ENCODE measurements at places on chromosomes 7 and 10. TPM values are rescaled to one million over a fixed set of nuclear protein-coding genes. Genes with fewer than 3 reads are reported as not detected.

GRCh38 chr7:112069879-112070321 is 136.3 kb downstream of the DOCK4 start:
- peak; percentile 46 for DNase-seq

DNA sequence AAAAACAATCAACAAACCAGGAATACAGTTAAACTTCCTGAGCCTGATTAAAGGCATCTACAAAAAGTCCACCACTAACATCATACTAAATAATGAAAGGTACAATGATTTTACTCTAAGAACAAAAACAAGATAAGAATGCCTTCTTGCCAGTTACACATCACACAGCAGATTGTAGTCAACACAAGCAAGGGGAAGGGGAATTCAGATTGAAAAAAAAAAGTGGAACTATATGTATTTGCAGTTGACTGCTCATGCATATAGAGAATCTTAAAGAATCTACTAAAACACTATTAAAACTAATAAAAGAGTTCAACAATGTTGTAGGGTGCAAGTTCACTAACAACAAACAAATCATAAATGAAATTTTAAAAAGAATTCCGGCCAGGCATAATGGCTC is 28.5 kb downstream of the ZNF33B start:
- no peak for DNase-seq

The PON1 gene
- not detected for polyA plus RNA-seq

DNA sequence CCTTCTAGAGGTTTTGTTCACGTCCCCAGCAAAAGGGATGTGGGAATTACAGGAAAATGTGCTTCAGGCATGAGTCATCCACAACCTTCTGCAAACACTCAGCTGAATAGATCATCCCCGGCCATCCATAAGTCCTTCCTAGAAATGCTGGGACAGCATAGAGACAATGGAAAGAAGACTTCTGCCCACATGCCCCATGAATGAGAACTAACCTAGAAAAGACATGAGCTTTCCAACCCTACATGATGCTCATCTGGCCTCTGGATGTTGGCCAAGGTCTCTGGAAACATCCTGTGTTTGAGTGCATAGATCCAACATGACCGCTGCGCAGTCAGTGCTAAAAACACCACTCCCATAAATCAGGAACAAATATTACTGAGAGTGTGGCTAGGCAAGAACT is 277.5 kb downstream of the PLXNA4 start:
- DNase-seq = peak; percentile 43

The SCIN gene
- 0.05 TPM for polyA plus RNA-seq

GRCh38 chr7:154576604-154577003 is 426.3 kb downstream of the PAXIP1 start:
- DNase-seq = no peak

The FGL2 gene
- polyA plus RNA-seq = 0.47 TPM

- no peak for DNase-seq
Observed at GRCh38 chr7:136530831-136531230, 337.6 kb upstream of the CHRM2 start.

GRCh38 chr10:84665883-84666463 is 337.6 kb downstream of the CCSER2 start:
- DNase-seq = no peak

The WNT16 gene
- 0.68 TPM for polyA plus RNA-seq

DNA sequence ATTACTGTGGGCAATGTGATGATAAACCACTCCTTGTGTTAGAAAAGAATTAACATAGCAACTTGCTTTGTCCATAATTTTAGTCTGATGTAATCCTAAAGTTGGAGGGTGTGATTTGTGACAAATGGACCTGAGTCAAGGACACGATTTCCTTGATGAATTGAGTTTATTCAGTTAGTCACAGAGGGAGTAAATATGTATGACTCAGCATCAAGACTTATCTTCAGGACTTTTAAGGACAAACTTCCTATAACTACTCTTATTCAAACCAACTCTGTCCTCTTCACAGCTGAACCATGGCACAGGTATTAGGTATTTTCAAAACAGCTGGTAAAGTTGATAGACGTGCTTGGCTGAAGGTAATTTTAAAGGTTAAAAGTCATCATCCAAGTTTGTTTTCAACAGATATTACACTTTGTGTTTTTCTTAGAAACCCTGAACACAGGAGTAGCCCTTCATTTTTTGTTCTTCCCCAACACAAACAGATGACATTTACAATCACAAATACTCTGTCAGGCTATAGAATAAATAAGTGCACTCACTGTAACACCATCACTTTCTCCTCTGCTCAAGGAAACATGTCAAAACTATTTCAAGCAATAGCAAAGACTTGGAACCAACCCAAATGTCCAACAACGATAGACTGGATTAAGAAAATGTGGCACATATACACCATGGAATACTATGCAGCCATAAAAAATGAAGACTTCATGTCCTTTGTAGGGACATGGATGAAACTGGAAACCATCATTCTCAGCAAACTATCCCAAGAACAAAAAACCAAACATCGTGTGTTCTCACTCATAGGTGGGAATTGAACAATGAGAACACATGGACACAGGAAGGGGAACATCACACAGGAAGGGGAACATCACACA is 54.5 kb downstream of the COA1 start:
- DNase-seq = peak; percentile 89

GRCh38 chr7:159119026-159119741 is 25.5 kb downstream of the VIPR2 start:
- DNase-seq = no peak

- DNase-seq = no peak
Observed at GRCh38 chr7:107051376-107051775, 6.9 kb downstream of the PRKAR2B start.

GRCh38 chr10:14254368-14254767 is 76.4 kb downstream of the FRMD4A start:
- DNase-seq = no peak

GRCh38 chr7:94856643-94857042 is 50.8 kb upstream of the PPP1R9A start:
- no peak for DNase-seq

GRCh38 chr10:63120554-63120953 is 12.6 kb upstream of the NRBF2 start:
- peak; percentile 90 for DNase-seq

DNA sequence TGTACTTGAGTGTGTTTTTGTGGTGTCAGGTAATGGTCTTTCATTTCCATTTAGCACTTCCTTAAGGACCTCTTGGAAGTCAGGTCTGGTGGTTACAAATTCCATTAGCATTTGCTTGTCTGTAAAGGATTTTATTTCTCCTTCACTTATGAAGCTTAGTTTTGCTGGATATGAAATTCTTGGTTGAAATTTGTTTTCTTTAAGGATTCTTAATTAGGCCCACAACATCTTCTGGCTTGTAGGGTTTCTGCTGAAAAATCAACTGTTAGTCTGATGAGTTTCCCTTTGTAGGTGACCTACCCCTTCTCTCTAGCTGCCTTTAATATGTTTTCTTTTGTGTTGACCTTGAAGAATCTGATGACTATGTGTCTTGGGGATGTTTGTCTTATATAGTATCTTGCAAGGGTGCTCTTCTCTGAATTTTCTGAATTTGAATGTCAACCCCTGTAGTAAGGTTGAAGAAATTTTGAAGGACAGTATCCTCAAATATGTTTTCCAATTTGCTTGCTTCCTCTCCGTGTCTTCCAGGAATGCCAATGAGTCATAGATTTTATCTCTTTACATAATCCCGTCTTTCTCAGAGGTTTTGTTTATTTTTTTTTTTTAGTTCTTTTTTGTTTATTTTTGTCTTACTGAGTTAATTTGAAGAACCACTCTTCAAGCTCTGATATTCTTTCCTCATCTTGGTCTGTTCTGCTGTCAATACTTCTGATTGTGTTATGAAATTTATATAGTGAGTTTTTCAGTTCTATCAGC is 70.2 kb downstream of the SLC39A12 start:
- no peak for DNase-seq

DNA sequence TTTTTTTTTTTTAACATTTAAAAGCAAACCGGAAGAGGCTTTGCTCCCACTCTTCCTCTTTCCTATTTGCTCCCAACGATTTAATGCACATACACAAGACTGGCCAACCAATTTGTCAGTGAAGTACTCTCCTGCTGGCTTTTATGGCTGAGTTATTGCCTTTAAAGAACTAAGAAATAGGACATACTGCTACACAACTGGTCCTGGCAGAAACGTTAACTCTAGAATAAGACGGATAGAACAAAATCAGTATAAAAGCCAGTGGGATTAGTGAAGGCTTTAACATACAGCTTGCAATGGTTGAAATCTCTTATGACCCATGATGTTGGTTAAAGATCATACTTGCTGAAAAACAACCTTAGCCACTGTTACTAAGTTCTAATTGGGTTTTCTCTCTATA is 47.2 kb downstream of the PDE1C start:
- DNase-seq = no peak

- no peak for DNase-seq
Observed at GRCh38 chr10:115977855-115978254, 295.2 kb downstream of the GFRA1 start.

DNA sequence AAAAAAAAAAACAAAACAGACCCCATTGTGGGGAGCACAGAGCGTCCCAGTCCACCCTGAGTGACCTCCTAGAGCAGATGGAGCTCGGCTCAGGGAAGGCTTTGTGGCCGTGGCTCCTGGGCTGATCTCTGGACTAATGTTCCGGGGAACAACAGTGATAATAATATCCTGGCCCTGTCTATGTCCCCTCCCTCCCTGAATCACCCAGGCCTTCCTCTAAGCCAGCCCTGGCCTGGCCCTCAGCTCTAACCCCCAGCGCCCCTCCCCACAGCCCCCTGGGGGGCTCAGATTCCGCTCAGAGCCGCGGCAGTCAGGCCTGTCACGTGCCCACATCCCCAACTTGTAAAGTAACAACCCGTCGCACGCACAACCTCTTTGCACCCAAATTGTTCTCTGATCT is 48.3 kb downstream of the MICALL2 start:
- no peak for DNase-seq

GRCh38 chr7:6419310-6419773 is 28.4 kb downstream of the DAGLB start:
- no peak for DNase-seq

The LIPJ gene
- polyA plus RNA-seq = not detected

The TFEC gene
- 0.02 TPM for polyA plus RNA-seq

GRCh38 chr10:15035385-15036301 is 8.1 kb upstream of the OLAH start:
- peak; percentile 89 for DNase-seq

DNA sequence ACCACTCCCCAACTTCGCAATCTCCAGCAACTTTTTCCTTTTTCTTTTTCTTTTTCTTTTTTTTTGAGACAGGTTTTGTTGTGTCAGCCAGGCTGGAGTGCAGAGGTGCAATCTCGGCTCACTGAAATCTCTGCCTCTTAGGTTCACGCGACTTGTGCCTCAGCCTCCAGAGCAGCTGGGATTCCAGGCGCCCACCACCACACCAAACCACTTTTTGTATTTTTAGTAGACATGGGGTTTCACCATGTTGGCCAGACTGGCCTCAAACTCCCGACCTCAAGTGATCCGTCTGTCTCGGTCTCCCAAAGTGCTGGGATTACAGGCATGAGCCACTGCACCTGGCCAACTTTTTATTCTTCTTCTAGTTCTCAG is 55.0 kb downstream of the KIAA1549 start:
- DNase-seq = no peak

The AS3MT gene
- 2.1 TPM for polyA plus RNA-seq

GRCh38 chr10:102604439-102604841 is 39.8 kb upstream of the TRIM8 start:
- peak; percentile 92 for DNase-seq

- DNase-seq = peak; percentile 84
Observed at GRCh38 chr7:47574482-47575329, 7.2 kb downstream of the TNS3 start.

- no peak for DNase-seq
Observed at GRCh38 chr7:150953061-150953997, 24.8 kb downstream of the KCNH2 start.

All from IMR-90 (cell line).